ENCODE measurements at places on chromosomes 3 and 15.

- no peak overlapping the region for H3K4me3 ChIP-seq
- no peak for DNase-seq
- H3K27me3 ChIP-seq = no peaks in the 10 kb centered on the region
- no peak overlapping the region for H3K27ac ChIP-seq
- H3K4me1 ChIP-seq = peaks cover 13% of the 10 kb centered on the region
- no peaks in the 10 kb centered on the region for H3K36me3 ChIP-seq
Observed at GRCh38 chr3:40913192-40913591, 286.1 kb upstream of the CTNNB1 start.

DNA sequence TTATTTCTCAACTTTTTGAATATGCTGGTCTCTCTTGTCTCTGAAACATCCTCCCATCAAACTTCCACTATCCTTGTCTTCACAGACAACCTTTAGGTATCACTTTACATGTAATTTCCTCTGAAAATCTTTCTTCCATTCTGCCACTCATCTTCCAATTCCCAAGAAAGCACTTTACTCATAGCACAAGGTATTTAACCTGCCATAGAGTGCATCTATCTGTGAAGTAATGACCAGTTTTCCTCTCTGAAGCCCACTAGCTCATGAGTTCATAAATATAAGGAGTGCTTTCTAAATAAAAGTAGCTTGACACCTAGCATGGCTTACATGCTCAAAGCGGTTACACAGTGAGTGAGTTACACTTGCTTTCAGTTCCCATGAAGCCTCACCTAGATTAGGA, 160.7 kb upstream of the CMC1 start:
- H3K27me3 ChIP-seq = no peaks in the 10 kb centered on the region
- no peak overlapping the region for H3K4me3 ChIP-seq
- H3K27ac ChIP-seq = no peak overlapping the region

GRCh38 chr3:133851266-133851906, 44.3 kb downstream of the RAB6B start:
- H3K36me3 ChIP-seq = no peaks in the 10 kb centered on the region
- no peak for DNase-seq
- H3K27me3 ChIP-seq = peaks cover 13% of the 10 kb centered on the region

DNA sequence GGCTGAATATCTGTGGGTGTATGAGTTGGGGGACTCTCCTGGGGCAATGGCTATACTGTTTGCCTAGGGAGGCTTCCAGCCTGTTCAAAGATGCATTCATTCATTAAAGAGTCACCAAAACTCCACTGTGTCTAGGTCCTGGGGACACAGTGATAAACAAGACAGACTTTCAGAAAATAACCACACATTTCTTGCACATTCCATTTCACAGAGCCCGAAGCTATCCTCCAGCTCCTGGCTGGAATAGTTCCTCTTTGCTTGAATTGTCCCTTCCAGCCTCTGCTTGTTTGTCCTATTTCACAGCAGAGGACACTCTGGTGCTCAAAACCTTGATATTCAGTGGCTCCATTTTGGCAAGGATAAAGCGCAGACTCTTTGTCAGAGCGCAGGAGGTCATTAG, 61.7 kb upstream of the ITGA11 start:
- H3K36me3 ChIP-seq = no peaks in the 10 kb centered on the region
- no peak overlapping the region for H3K4me3 ChIP-seq
- H3K4me1 ChIP-seq = no peaks in the 10 kb centered on the region
- no peak for DNase-seq

DNA sequence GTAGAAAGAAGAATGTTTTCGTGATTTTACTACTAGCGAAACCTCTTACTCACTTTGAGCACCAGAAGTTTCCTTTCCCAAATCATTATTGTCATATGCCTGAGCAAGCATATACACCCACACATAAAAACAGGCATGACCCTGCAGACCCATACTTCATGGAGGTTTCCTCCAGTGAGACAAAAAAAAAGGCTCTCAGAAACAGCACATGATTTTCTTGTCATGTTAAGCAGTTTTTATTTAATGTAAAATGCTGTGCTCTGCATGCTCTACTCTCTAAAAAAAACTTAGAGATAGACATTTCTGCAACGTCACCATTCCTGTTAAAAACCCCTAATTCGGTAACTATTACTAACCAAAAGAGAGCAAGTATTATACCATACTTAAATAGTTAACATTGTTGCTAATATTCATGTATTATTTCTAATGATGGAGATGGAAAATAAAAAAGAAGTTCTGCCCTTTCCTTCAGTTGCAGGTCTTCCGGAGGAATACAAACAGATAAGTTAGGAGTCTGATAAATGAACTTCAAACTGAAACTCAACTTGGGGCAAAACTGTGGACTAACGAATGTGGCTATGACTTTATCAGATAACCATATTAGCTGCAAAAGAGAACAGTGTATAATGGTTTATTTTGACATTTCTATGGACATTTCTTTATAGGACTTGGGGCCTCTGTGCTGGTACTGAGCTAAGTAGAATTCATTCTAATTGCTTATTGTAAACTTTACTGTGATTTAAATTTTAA, 15.9 kb downstream of the CD200R1 start:
- H3K4me3 ChIP-seq = no peak overlapping the region
- DNase-seq = no peak
- H3K36me3 ChIP-seq = no peaks in the 10 kb centered on the region
- no peak overlapping the region for H3K27ac ChIP-seq
- H3K27me3 ChIP-seq = no peaks in the 10 kb centered on the region

GRCh38 chr3:1506090-1506489, 413.3 kb downstream of the CNTN6 start:
- H3K36me3 ChIP-seq = no peaks in the 10 kb centered on the region
- H3K27ac ChIP-seq = no peak overlapping the region
- no peak for DNase-seq
- H3K27me3 ChIP-seq = no peaks in the 10 kb centered on the region
- peaks cover 7% of the 10 kb centered on the region for H3K4me1 ChIP-seq

GRCh38 chr15:62809115-62809967, 233.2 kb upstream of the TPM1 start:
- H3K36me3 ChIP-seq = no peaks in the 10 kb centered on the region
- peak; percentile 18 for DNase-seq
- no peak overlapping the region for H3K4me3 ChIP-seq
- peaks cover 14% of the 10 kb centered on the region for H3K4me1 ChIP-seq

DNA sequence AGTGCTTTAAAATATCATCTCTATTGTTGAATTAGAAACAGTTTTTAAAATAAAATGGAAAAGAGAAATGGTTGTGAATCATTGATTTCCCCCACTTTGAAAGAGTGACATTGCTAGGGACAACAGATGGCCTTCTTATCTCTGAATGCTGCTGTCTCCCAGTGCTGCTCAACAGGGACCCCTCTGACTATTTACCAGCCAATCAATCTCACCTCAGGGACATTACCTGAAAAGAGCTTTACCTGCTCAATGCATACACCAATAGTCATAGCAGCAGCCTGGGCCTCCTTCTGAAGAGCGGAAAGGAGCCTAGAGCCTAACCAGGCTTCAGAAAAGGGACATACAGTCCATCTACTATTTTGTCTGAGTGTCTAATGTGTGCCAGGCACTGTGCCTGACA, 162.8 kb downstream of the CGGBP1 start:
- H3K4me1 ChIP-seq = no peaks in the 10 kb centered on the region
- no peak overlapping the region for H3K4me3 ChIP-seq
- no peaks in the 10 kb centered on the region for H3K27me3 ChIP-seq

DNA sequence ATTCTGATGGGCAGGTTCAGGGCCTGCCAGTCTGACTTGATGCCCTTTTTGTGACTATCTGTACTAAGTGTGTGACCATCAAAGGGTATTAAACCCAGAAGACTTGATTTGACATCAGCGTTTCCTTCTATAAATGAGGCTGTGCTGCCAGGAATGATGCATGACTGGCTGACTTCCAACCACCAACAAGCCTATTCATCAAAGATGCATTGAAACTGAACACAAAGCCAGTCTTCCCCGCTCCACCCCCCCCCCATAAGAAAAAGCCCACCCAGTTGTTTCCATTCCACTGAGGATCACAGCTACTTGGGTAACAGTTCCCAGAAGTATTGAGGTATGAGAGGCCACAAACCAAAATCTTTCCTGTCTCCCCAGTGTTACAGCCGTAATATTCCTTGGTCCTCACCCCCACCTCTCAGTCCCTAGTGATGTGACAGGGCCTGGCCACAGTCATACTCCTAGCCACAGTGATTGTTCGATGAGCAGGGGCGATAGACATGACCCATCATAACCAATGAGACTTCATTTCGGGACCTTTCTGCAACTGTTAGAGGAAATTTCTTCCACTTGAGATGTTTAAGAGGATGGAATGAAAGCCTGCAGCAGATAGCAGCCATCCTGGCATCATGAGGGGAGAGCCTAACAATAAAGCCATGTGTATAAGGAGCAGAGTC, 22.6 kb downstream of the SH3BP5 start:
- DNase-seq = no peak
- H3K36me3 ChIP-seq = no peaks in the 10 kb centered on the region
- H3K4me1 ChIP-seq = peaks cover 70% of the 10 kb centered on the region
- no peaks in the 10 kb centered on the region for H3K27me3 ChIP-seq

- no peak for DNase-seq
- no peaks in the 10 kb centered on the region for H3K27me3 ChIP-seq
- H3K4me1 ChIP-seq = peaks cover 2% of the 10 kb centered on the region
- H3K36me3 ChIP-seq = no peaks in the 10 kb centered on the region
- no peak overlapping the region for H3K4me3 ChIP-seq
Observed at GRCh38 chr3:116809208-116809607, 99.6 kb downstream of the TUSC7 start.

- no peak overlapping the region for H3K27ac ChIP-seq
- H3K36me3 ChIP-seq = no peaks in the 10 kb centered on the region
- no peak overlapping the region for H3K4me3 ChIP-seq
- peaks cover 22% of the 10 kb centered on the region for H3K4me1 ChIP-seq
- H3K27me3 ChIP-seq = no peaks in the 10 kb centered on the region
Observed at GRCh38 chr15:68371851-68372250, 60.1 kb downstream of the ITGA11 start.

- H3K4me3 ChIP-seq = no peak overlapping the region
- H3K4me1 ChIP-seq = no peaks in the 10 kb centered on the region
- no peaks in the 10 kb centered on the region for H3K36me3 ChIP-seq
- no peaks in the 10 kb centered on the region for H3K27me3 ChIP-seq
- H3K27ac ChIP-seq = no peak overlapping the region
Observed at GRCh38 chr15:99976811-99977271, 243.6 kb upstream of the LYSMD4 start.

- H3K4me3 ChIP-seq = no peak overlapping the region
- DNase-seq = no peak
- no peaks in the 10 kb centered on the region for H3K36me3 ChIP-seq
- no peak overlapping the region for H3K27ac ChIP-seq
- H3K27me3 ChIP-seq = no peaks in the 10 kb centered on the region
Observed at GRCh38 chr3:106333911-106334618, 465.3 kb upstream of the CBLB start.

GRCh38 chr3:52093756-52094545, 37.6 kb upstream of the DUSP7 start:
- no peaks in the 10 kb centered on the region for H3K36me3 ChIP-seq
- no peaks in the 10 kb centered on the region for H3K27me3 ChIP-seq
- no peak overlapping the region for H3K27ac ChIP-seq
- H3K4me3 ChIP-seq = no peak overlapping the region
- peaks cover 10% of the 10 kb centered on the region for H3K4me1 ChIP-seq

DNA sequence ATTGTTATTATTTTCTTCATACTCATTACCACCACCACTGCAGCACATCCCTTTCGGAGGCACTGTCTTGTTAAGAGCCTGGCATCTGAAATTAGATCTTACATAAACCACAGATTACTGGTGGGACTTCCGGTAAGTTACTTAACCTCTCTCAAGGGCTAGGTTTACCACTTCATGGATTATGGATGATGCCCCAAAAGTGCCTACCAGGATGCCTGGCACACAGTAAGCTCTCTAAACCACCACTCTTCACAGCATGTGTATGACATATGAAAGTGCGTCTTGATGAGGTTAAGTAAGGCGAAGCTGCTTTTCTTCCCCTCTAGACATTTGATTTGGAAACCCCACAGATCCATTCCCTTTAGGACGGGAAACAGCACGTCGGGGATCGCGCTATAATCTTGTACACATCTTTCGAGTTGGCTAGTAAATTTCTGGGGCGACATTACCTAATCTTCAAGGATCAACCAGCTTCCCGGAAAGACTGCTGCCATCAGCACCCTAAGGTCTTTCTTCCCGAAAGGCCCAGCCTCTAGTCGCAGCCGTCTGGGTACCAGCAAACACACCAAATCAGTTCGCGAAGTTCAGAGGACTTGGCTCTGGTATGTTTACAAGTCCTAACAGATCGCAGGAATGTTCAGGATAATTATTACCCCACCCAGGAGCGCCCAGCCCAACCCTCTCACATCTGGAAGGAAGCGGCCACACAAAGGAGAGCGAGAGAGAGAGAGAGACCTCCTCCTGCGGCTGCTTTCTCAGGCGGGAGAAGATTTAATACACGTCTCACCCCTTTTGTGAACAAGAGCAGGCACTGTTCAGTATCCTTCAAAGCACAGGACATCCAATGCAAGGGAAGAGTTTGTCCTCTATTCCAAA, 155.1 kb upstream of the FRMD4B start:
- no peak overlapping the region for H3K27ac ChIP-seq
- peak overlapping the region; percentile 93 for H3K4me3 ChIP-seq
- H3K27me3 ChIP-seq = peaks cover 48% of the 10 kb centered on the region
- peak; percentile 76 for DNase-seq
- peaks cover 14% of the 10 kb centered on the region for H3K4me1 ChIP-seq

- H3K27me3 ChIP-seq = peaks cover 62% of the 10 kb centered on the region
- H3K4me1 ChIP-seq = peaks cover 31% of the 10 kb centered on the region
- H3K4me3 ChIP-seq = no peak overlapping the region
Observed at GRCh38 chr3:150030841-150031240, 60.1 kb upstream of the PFN2 start.

DNA sequence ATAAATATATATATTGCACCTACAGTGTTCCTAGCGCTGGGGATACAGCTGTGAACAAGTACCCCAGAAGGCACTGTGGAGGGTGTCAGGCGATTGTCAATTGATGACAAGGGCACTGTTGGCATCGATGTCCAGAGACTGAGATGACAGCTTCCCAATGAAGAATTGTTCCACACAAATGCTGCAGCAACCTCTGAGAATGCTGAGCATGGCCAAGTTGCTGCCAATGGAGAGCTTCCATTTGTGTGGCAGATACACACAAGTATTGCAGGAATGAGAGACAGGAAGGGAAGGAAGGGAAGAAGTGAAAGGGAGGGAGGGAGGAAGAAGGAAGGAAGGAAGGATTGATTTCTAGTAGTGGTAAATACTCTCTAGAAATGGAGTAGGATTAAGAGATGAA, 21.9 kb downstream of the LRTM1 start:
- H3K36me3 ChIP-seq = no peaks in the 10 kb centered on the region
- DNase-seq = no peak
- H3K4me1 ChIP-seq = no peaks in the 10 kb centered on the region
- no peaks in the 10 kb centered on the region for H3K27me3 ChIP-seq
- no peak overlapping the region for H3K4me3 ChIP-seq

- no peaks in the 10 kb centered on the region for H3K36me3 ChIP-seq
- no peak overlapping the region for H3K4me3 ChIP-seq
- no peak overlapping the region for H3K27ac ChIP-seq
- no peaks in the 10 kb centered on the region for H3K4me1 ChIP-seq
- DNase-seq = peak; percentile 8
Observed at GRCh38 chr3:153903430-153903829, 217.8 kb upstream of the ARHGEF26 start.

Measured in neural progenitor cell (in vitro differentiated cells).